SK-N-MC (cell line): ENCODE measurements at places on chromosomes 2 and 18.

GRCh38 chr2:41395692-41396091 lies 652.1 kb upstream of the PKDCC start:
- DNase-seq, result no peak

GRCh38 chr2:218264773-218265561 lies 4.2 kb downstream of the GPBAR1 start:
- no peak for DNase-seq

DNA sequence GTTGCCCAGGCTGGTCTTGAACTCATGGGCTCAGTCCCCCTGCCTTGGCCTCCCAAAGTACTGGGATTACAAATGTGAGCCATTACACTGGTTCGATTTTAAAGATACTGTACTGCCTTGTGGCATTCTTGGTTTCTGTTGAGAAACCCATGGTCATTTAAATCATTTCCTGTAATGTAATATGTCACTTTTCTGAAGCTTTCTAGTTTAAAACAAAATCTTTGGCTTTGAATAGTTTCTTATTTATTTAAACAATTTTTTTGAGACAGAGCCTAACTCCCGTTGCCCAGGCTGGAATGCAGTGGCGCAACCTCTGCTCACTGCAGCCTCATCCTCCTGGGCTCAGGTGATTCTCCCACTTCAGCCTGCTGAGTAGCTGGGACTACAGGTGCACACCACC lies 8.9 kb downstream of the ZNF512 start:
- DNase-seq, result no peak

GRCh38 chr2:126750506-126750905 lies 94.5 kb downstream of the GYPC start:
- no peak for DNase-seq

DNA sequence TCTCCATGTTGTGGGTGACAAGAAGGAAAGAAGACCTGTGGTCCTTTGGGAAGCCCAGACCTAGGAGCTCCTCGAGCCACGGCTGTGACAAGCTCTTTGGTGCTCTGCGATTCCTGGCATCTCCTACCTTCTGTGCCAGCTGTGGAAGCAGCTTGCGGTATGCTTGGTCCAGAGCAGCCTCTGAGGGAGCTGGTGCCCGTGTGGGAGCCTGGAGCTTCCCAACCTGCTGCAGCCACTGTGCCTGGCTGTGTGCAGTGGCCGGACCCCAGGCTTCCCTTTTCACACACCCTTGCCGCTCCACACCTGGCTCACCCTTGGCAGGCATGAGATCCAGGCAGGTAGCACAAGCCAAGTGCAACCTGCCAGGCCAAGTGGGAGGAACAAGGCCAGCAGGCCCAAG lies 1328.6 kb upstream of the SLC39A10 start:
- no peak for DNase-seq

GRCh38 chr2:60215386-60215901 lies 338.0 kb downstream of the BCL11A start:
- DNase-seq, result no peak

GRCh38 chr2:101802329-101802728 lies 104.8 kb downstream of the MAP4K4 start:
- no peak for DNase-seq

DNA sequence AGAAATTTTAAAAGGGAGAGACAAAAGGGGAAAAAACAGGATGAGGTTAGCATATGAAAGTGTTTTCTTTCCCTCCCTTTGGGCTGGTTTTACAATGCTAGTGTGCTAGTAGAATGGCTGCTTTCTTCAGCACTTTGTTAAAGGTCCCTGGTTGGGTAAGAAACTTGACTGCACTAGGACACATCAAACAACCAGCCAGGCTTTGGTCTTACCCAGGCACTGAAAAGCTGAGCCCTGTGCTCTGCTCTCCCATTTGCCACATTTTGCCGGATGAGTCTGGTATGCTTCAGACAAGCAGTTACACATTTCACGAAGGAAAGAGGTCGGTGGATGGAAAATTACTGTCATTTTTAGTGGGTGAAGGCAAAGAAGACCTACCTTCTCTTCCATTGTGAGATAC lies 242.0 kb downstream of the DPP10 start:
- DNase-seq, result no peak

DNA sequence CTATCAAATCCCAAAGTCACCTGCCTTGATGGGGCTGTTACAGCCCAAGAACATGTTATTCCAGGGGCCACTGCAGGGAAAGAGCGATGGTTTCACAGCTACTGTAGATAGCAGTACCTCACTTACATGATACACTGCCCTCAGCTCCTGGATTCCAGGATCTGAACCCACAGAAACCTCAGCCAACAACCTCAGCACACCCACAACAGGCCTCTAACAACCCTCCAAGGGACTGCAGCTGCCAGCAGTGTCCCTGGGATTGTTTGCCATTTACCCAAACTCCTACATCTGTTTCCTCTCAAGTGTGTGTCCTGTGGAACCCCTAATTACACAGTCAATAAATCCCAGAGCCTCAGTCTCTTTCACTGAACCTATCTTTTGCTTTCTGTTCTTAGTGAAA lies 28.2 kb downstream of the OSBPL1A start:
- DNase-seq, result no peak

DNA sequence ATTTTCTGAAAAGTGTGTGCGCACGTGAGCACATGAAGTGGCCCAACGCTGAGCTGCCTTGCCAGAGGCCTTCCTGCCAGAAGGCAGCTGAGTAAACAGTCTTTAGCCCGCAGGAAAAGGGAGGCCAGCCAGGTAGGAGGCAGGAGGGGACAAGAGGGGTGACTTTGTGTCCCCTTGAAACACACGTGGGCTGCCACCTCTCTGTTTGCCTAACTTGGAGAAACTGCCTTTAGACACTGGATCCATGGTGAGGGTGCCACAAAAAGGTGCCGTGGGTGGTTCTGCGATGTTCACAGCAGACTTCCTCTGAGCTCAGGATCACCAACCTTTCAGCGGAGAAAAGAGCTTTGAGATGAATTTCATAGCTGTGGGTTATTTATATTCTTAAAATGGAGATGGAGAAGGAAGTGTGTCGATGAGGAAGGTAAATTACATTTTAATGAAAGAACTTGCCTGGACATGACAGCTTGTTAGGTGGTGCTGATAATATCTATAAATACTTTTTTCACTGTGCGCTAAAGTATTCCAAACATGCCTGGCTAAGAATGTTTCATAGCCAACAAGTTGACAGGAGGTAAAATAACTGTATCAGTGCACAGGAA lies 36.6 kb upstream of the ASB1 start:
- no peak for DNase-seq

DNA sequence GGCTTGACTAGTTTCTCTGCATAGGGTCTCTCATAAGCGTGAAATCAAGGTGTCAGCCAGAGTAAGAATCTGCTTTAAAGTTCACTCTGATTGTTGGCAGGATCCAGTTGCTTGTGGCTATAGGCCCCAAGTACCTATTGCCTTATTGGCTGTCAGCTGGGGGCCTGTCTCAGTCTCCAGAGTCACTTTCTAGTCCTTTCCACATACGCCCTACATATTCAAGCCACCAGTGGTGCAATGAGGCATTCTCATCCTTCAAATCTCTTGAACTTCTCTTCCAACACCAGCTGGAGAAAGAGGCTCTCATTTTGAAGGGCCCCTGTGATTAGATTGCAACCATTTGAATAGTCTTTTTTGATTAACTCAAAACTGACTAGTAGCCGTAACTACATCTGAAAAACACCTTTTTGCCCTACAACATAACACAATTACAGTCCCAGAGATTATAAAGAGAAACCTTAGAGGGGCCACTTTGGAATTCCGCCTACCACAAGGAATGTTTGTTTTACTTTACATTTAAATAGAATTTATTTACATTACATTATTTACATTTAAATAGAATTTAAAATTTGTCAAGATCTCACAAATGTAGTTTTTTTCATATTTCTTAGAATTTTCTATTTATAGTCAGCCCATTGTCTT lies 520.1 kb downstream of the DSC3 start:
- DNase-seq, result no peak

- DNase-seq, result no peak
Observed at GRCh38 chr2:189115126-189115525, 64.4 kb downstream of the COL5A2 start.

- no peak for DNase-seq
Observed at GRCh38 chr2:170928036-170928823, 823 bp upstream of the GORASP2 start.

DNA sequence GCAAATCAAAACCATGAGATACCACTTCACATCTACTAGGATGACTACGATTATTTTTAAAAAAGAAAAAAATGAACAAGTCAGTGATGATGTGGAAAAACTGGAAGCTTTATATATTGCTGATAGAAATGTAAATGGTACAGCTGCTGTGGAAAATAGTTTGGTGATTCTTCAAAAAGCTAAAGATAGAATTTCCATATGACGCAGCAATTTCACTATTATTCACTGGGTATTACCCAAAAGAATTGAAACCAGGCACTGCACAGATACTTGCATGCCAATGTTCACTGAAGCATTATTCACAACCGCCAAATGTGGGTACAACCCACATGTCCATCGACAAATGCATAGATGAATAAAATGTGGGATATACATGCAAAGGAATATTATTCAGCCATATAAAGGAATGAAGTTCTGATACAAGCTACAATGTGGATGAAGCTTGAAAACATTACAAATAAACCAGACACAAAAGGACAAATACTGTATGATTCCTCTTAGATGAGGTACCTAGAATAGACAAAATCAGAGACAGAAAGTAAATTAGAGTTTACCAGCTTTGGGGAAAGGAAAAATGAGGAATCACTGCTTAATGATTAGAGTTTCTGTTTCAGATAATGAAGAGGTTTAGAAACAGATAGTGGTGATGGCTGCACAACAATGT lies 11.1 kb downstream of the RTTN start:
- no peak for DNase-seq

DNA sequence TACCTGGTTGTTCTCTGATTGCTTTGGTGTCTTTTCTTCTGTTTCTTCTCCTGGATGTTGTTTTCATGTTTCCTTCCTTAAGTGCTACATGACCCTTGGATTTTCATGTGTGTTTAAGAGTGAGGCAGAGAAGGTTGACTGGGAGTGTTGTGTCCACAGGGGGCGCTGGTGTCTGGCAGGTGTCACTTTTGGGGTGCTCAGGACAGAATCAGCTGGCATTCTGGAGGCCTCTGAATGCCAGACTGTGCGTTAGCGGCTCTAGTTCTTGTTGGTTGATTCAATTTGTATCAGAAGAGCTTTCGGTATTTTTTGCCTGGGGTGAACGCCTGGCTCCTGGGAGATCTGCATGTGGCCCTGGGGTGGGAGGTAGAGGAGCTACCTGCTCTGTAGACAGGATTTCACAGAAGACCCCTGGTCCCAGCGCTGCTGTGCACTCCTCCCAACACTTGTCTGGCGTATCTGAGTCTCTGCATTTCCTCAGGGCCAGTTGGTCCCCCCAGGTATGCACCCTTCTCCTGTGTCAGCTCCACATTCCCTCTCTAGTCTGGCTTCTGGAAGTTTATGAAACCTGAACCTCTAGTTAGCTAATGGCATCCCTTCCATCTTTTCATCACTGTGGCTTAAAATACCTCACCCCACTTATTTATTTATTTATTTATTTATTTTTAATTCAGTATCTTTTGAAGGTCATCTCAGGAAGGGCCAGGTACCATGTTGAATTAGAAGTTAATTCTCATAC lies 1.1 kb downstream of the GREB1 start:
- DNase-seq, result no peak
